ENCODE measurements at places on chromosomes 3 and 15.

GRCh38 chr3:29936766-29937165, 655.9 kb downstream of the RBMS3 start:
- no peak for DNase-seq

- DNase-seq = no peak
These were observed 688.3 kb upstream of the NECTIN3 start for GRCh38 chr3:110383356-110383755.

GRCh38 chr3:24773798-24774197, 279.1 kb upstream of the THRB start:
- DNase-seq = peak; percentile 44

DNA sequence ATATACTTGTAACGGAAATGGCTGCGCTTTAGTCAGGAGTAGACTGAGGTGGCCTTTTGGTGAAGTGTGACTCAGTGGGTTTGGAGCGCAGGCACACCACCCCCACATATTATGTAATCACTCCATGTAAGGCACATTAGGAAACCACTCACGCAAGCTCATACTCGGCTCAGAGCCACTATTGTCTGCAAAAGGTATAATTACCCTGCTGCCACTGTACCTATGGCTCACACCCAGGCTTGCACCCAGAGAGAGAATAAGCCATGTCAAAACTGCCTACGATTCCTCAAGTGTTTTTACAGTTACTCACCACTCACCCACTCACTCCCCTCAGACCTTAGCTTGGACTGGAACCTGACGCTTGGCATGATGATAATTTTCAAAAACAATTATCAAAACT, 611.9 kb upstream of the CCDC54 start:
- DNase-seq = peak; percentile 98

DNA sequence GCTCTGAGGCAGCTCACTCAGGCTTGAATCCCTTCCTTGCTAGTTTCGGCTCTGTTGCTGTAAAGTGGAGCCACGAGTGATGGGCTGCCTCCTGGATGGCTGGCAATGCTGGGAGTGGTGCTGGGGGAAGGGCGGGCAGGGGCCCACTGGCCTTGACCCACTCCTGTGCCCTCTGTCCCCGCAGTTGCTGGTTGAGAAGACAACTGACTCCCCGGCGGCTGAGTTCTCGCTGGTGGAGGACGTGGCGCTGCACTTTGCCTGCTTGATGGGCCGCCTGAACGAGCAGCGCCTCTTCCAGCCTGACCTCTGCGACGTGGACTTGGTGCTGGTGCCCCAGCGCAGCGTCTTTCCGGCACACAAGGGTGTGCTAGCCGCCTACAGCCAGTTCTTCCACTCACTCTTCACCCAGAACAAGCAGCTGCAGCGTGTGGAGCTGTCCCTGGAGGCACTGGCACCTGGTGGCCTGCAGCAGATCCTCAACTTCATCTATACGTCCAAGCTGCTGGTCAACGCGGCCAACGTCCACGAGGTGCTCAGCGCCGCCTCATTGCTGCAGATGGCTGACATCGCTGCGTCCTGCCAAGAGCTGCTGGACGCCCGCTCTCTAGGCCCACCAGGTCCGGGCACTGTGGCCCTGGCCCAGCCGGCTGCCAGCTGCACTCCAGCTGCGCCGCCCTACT, 4.7 kb downstream of the ZBTB47 start:
- no peak for DNase-seq

GRCh38 chr3:52144034-52144795, 10.0 kb downstream of the POC1A start:
- peak; percentile 74 for DNase-seq

All from ELR (cell line).